Activated naive CD8-positive, alpha-beta T cell treated with anti-CD3 and anti-CD28 coated beads for 36 hours (primary cell): ENCODE measurements at places on chromosomes 1 and 21.

DNA sequence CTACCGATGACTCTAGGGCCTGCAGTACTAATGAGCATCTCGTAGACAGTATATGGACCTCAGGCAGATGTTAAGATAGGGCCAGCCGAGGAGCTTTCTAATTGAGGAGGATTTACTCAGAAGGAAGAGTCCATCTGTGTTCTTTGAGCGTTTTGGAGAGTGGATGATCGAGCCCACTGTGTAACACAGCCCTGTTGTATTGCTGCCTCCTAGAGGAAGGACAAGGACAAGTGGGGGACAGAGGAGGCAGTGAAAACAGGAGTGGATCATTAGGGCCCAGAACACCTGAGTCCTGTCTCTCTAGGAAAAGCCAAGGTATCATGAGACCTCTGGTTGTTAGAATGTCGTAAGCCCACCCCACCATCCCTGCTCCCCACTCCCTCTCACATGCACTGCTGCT lies 62.9 kb downstream of the TBX19 start:
- peaks cover 25% of the 10 kb centered on the region for H3K4me1 ChIP-seq
- peaks cover 4% of the 10 kb centered on the region for H3K36me3 ChIP-seq
- no peak overlapping the region for H3K27ac ChIP-seq

DNA sequence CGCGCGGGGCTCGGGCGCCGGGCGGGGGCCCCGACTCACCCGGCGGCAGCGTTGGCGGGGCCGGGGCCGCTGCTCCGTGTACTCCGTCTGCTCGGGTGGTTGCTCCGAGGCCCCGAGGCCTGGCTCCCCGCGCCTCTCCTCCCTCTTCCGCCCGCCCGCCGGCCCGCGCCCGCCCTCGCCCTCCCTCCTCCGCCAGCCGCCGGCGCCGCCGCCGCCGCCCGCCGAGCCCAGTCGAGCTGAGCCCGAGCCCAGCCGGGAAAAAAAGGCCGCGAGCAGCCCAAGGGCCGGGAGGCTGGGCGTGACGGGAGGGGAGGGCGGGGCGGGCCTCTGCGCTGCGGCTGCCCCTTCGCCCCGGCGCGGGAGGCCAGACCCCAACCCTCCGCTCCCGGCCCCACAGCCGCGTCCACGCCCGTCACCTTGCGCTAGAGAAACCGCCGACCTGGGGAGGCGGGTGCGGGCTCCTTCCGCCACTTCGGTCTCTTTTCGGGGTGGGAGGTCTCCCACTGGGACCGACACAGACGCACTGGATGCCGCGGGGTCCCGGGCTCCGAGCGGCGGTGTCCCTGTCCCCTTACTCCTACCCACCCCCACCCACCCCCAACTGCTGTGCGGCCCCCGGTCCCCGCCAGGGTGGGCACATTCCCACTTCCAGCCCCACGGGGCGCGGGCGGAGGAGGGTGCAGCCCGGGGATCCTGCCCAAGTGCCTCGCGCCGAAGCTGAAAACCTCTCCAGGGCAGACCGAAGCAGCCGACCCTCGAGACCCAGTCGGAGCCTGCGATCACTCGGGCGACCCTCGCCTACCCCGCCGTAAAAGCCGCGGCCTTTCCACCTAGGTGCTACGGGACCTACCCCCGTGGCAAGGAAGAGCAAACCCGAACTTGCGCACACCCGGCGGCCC lies at the start of gene CERS2:
TSS of gene CERS2 (minus strand) at position 256 of the 899 bp plus-strand sequence. CDS start 5,745 bp downstream, outside the sequence.
- H3K4me3 ChIP-seq, result peak within 1 kb of the TSS; percentile 92
- H3K4me1 ChIP-seq, result peaks cover 62% of the 10 kb centered on the region
- H3K27ac ChIP-seq, result peak within 1 kb of the TSS; percentile 89
- H3K36me3 ChIP-seq, result peaks cover 23% of the 10 kb centered on the region
- H3K27me3 ChIP-seq, result no peaks in the 10 kb centered on the region

GRCh38 chr1:19073311-19074186 lies 117.1 kb upstream of the IFFO2 start:
- H3K4me1 ChIP-seq, result peaks cover 33% of the 10 kb centered on the region
- no peaks in the 10 kb centered on the region for H3K27me3 ChIP-seq
- no peak overlapping the region for H3K4me3 ChIP-seq
- H3K36me3 ChIP-seq, result peaks cover 26% of the 10 kb centered on the region

GRCh38 chr21:35026617-35027562 lies 22.2 kb downstream of the RUNX1 start:
- H3K27ac ChIP-seq, result peak overlapping the region; percentile 97
- no peaks in the 10 kb centered on the region for H3K27me3 ChIP-seq
- peaks cover 20% of the 10 kb centered on the region for H3K36me3 ChIP-seq

DNA sequence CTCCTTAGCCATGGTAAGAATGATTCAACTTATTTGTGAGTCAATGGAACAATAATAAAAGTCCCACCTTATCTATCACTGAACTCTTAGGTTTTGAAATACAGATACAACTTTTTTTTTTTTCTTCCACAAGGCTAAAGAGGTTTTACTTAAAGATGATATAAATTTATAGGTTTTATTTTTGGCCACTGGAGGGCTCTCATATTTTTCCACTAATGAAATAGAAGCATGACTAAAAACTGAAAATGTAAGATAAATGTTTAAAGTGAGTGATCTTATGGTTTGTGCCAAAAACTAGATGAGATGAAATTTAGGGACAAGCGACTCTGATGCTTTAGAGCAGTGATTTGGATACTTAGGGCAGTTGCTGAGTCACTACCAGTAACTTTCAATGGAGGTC lies 499.0 kb downstream of the NUF2 start:
- H3K36me3 ChIP-seq, result no peaks in the 10 kb centered on the region
- H3K27me3 ChIP-seq, result no peaks in the 10 kb centered on the region
- no peak overlapping the region for H3K27ac ChIP-seq
- H3K4me3 ChIP-seq, result no peak overlapping the region
- no peaks in the 10 kb centered on the region for H3K4me1 ChIP-seq

- H3K4me1 ChIP-seq, result peaks cover 5% of the 10 kb centered on the region
- H3K27ac ChIP-seq, result no peak overlapping the region
- no peak overlapping the region for H3K4me3 ChIP-seq
- H3K36me3 ChIP-seq, result no peaks in the 10 kb centered on the region
- no peaks in the 10 kb centered on the region for H3K27me3 ChIP-seq
These were observed 9.7 kb downstream of the CD244 start for GRCh38 chr1:160853014-160853413.

DNA sequence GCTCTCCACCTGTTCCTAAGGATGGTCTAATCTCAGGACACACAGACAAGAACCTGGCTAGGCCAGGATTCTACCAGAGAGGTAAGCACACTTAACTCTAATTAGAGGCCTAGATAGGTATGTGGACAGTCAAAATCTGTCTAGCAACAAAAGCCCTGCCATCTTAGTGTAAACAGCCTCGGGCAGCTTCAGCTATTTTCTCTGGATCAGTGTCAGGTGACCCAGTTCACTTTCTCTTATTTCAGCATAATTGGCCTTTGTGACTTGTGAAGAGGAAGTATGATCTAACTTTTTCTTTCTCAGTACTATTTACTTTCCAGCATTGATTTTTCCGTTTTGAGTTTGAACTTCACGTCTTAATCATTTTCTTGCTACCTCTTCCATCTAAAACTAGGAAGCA lies 217.7 kb downstream of the CRB1 start:
- DNase-seq, result no peak
- no peak overlapping the region for H3K4me3 ChIP-seq
- H3K27ac ChIP-seq, result no peak overlapping the region
- peaks cover 11% of the 10 kb centered on the region for H3K4me1 ChIP-seq

- H3K27ac ChIP-seq, result no peak overlapping the region
- DNase-seq, result peak; percentile 71
- peaks cover 8% of the 10 kb centered on the region for H3K4me1 ChIP-seq
- H3K27me3 ChIP-seq, result peaks cover 10% of the 10 kb centered on the region
These were observed 8.9 kb upstream of the LEMD1 start for GRCh38 chr1:205430696-205431305.

- H3K4me3 ChIP-seq, result no peak overlapping the region
- no peaks in the 10 kb centered on the region for H3K4me1 ChIP-seq
- no peak for DNase-seq
- H3K27me3 ChIP-seq, result no peaks in the 10 kb centered on the region
These were observed 99.0 kb upstream of the CD34 start for GRCh38 chr1:208009706-208010444.

GRCh38 chr1:70134148-70134547 lies 71.2 kb downstream of the LRRC40 start:
- H3K27ac ChIP-seq, result no peak overlapping the region
- H3K4me1 ChIP-seq, result peaks cover 2% of the 10 kb centered on the region
- H3K27me3 ChIP-seq, result peaks cover 18% of the 10 kb centered on the region
- H3K36me3 ChIP-seq, result no peaks in the 10 kb centered on the region
